ENCODE measurements at places on chromosomes 13 and 19. TPM values are rescaled to one million over a fixed set of nuclear protein-coding genes. Genes with fewer than 3 reads are reported as not detected.

DNA sequence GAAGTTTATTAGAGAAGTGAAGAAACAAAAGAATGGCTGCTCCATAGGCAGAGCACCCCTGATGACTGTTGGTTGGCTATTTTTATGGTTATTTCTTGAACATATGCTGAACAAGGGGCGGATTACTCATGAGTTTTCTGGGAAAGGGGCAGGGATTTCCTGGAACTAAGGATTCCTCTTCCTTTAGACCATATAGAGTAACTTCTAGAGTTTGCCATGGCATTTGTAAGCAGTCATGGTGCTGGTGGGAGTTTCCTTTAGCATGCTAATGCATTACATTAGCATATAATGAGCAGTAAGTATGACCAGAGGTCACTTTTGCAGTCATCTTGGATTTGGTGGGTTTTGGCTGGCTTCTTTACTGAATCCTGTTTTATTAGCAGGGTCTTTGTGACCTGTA is 38.7 kb upstream of the PCDH8 start:
- DNase-seq: no peak

The PLIN5 gene
- 10.9 TPM for polyA plus RNA-seq

- no peak for DNase-seq
Measured at GRCh38 chr19:51792932-51793331, 2.0 kb upstream of the FPR3 start.

DNA sequence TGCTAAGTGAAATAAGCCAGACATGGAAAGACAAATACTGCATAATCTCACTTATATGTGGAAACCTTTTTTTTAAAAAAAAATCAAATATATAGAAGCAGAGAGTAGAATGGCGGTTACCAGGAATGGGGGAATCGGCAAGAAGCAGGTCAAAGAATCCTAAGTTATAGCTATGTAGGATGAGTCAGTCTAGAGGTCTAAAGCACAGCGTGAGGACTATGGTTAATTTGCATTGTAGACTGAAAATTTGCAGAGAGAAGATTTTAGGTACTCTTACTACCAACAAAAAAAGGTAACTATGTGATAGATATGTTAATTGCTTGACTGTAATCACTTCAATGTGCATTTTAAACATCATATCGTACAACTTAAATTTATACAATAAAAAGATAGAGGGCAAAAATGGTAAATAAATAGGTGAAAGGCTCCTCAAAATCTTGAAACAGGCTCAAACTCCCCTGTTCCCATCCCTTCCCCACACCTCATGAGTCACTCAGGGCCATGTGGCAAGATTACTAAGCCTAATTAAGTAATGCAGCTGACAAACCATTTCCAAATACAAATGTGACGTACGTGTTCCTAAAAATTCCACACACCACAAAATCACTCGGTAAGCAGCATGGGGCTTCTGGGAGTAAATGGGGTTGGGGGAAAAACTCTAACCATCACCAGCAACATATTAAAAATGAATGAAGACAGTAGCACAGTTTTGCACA is 159.0 kb downstream of the USP12 start:
- DNase-seq: no peak

The MAG gene
- polyA plus RNA-seq: 11.2 TPM

DNA sequence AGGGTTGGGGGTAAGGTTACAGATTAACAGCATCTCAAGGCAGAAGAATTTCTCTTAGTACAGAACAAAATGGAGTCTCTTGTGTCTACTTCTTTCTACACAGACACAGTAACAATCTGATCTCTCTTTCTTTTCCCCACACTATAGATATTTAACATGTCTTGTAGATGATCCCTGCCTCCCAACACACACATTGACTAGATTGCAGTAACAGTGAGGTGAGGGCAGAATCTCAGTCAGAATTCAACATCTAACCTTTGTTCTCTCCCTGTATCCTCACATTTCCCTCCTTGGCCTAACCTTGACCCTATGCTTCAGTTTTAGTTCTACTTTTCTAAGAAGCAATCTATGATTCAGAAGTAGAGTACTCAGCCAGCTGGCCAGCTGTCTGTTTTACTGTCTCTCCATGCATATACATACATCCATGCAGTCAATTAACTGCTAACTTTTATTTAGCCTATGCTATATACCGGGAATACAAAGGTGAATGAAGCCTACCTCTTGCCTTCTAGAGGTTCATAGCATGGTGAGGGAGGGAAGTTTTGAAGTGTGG is 18.1 kb downstream of the DNAJC15 start:
- DNase-seq: no peak

- DNase-seq: no peak
Measured at GRCh38 chr13:51065372-51066090, 45.5 kb downstream of the C13orf42 start.

GRCh38 chr13:45206340-45206739 is 5.5 kb upstream of the KCTD4 start:
- no peak for DNase-seq

The ZNF578 gene
- 7.6 TPM for polyA plus RNA-seq

DNA sequence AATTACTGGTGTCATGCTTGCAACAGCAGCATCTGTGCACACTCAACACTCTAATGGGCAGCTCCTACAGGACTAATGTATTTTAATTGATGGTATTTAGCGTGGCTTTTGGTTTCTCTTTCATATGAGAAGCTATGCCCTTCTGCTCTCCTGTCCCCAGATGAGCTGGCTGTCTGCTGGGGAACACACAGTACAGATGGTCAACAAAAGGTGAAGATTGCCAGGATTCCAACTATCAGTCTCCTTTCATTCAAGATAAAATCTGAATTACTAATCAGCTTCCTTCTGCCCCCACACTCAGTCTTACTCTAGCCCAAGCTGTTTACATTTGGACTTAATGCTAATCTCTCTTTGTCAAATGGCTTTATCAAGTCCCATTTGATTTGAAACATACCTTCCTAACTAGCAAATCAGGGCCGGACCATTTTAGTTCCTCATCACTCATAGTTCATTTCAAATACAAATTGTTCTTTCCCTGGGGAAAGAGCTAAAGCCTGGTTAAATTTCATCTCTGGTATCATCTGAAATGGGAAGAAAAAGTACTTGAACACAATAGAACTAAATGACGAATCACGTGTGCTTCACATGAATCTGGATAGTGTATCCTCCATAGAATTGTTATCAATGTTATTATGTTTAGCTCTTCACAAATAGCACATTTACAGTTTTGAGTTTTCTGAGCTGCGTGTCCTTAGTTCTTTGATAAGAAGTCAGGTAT is 988.0 kb downstream of the PCDH17 start:
- DNase-seq: no peak

GRCh38 chr13:72696579-72696978 is 30.9 kb downstream of the MZT1 start:
- DNase-seq: no peak

The DHPS gene
- 97.1 TPM for polyA plus RNA-seq

- no peak for DNase-seq
Measured at GRCh38 chr13:44401577-44401976, 28.0 kb downstream of the SERP2 start.

Data from left renal pelvis (tissue), 4 donors.